ENCODE measurements at places on chromosomes 1 and 21.

GRCh38 chr1:214187121-214187900 lies 93.6 kb upstream of the SMYD2 start:
- DNase-seq = no peak

GRCh38 chr1:39380036-39380435 lies 111.4 kb upstream of the BMP8A start:
- DNase-seq = no peak

DNA sequence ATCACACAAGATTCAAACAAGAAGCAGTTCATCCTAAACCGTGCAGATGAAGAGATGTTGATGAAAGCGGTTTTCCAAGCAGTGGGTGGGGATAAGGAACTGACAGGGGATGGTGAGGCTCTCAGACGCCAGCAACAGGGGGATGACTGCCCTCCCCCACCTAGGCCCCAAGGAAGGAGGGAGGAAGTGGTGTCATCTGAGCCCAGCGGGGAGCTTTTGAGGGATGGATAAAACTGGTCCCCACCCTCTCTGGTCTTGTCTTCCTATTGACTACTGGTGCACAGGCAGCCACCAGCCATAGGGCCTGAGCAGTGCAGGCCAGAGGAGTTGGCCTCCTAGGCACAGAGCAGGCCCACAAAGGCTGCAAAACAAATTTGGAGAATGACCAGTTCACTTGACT lies 175.5 kb downstream of the HUNK start:
- DNase-seq = no peak

DNA sequence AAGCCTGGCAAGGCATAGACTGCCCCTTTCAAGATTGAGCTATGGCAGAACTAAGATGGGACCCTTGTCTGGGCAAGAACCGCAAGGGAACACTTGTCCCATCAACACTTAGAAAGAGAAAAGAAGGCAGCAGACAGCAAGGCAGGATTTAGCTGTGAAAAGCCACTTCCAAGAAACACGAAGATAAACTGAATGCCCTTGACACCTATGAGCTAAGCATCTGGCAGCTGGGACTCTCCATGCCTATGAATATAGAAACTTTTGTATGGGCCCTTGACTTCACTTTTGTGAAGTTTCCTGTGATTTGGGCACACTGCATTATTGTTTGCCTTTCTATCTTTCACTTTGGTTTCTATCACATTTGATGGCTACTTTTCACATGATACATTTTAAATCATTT lies 24.9 kb upstream of the CACNA1E start:
- no peak for DNase-seq

- DNase-seq = no peak
Observed at GRCh38 chr1:25476186-25477097, 45.7 kb downstream of the MACO1 start.
